ENCODE measurements at places on chromosomes 16 and 17.

GRCh38 chr16:63998-64913 lies 8.2 kb downstream of the RHBDF1 start:
- DNase-seq: no peak

GRCh38 chr16:83685615-83686165 lies 122.1 kb upstream of the HSBP1 start:
- no peak for DNase-seq

DNA sequence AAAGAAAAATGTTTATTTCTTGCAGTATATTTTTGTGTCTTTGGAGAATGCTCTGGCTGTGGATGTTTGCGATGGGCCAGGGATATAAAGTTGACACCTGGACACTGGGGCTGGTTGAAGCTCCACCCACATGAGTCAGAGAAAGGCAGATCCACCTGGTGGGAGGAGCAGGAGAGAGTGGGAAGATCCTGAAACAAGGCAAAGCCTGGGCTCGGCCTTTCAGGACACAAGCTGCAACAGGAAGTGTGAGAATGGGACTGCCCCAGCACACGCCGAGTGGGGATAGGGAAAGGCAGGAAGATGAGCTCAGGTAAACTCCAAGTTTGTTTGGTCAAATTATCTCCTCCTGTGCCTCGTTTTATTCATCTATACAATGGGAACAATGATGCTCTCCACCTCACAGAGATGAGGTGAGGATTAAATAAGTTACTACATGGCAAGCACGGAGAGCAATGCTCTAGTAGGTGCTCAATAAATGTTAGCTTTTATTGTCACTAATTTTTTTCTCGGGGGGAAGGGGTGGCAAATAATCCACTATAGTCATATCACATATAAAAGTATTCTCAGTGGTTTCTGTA lies 21.4 kb upstream of the PITPNM3 start:
- no peak for DNase-seq

DNA sequence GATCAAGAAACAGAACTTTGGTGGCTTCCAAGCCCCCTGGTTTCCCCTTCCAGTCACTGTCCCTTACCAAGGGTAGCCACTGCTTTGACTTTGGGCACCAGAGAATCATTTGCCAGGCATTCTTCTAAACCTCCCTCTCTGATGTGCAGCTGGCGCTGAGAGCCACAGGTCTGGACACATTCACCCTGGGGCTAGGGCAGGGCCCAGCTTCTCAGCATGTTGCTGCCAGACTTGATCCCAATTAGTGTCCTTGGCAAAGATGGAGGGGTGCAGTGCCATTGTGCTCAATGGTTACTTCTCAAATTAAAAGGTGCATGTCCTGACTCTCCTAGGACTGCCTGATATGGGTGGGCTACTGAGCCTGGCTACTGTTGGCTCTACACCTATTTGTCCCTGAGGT lies 7.6 kb upstream of the SLC47A2 start:
- no peak for DNase-seq

- DNase-seq: no peak
Observed at GRCh38 chr17:33936764-33937163, 318.3 kb upstream of the CCL2 start.

Data from KG1 (cell line).